ENCODE measurements at places on chromosomes 2 and 18.

GRCh38 chr18:14085770-14086457, 46.3 kb downstream of the ZNF519 start:
- DNase-seq = no peak

DNA sequence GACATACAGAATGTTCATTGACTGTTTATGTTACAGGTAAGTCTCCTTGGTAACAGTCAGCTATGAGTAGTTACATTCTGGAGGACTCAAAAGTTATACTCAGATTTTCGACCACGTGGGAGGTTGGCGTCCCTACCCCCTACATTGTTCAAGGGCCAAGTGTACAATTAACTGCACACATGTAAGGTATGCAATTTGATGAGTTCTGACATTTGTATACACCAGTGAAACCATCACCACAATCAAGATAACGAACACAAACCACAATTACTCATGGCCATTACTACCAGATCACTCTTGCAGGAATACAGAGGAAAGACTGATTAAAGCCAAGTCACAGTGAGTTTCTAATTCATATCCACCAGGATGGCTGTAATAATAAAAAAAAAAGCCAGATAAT, 39.6 kb upstream of the LDLRAD4 start:
- no peak for DNase-seq

GRCh38 chr2:133774654-133775015, 206.4 kb upstream of the NCKAP5 start:
- no peak for DNase-seq

DNA sequence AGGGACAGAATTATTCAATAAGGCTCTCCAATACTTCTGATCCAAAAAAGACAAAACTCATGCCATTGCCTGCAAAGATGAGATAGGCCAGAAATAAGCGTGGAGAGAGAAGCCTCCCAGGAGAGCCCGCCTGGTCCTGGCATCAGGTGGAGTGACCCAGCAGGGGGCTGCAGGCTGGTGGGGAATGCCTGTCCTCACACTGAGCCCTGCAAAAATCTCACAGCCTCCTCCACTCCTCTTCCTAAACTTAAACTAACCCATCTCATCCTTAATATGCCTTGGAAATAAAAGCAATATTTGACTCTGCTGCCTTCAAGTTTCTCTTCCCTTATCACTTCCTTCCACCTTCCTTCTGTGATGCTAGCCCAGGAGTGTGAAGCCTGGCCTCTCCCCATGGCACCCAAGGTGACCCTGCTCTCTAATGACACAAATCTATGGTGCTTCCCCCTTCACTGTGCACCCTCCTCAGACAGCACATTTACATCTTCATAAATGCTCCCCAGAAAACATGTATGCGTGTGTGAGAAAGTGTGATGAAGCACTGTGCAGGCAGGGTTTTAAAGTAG, 218.4 kb downstream of the ANAPC1 start:
- no peak for DNase-seq

DNA sequence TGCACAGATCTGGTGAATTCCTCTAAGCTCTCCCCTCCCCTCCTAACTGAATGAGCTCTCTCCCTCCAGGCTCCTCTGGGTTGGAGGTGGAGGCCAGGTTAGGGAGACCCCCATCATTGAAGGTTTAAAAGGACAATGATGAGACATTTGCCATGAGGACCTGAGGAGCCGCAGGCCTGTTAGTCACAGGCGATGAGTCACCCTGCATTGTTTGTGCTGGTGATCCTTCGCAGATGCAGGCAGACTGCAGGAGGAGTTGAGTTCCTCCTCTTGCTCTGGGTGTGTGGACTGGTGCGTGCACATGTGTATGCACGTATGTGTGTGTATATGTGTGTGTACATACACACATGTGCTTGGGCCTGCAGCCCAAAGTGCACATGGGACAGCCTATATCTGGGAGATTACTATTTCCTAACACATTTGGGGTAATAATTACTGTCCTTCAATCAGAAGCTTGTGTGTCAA, 42.0 kb downstream of the MCFD2 start:
- DNase-seq = no peak

DNA sequence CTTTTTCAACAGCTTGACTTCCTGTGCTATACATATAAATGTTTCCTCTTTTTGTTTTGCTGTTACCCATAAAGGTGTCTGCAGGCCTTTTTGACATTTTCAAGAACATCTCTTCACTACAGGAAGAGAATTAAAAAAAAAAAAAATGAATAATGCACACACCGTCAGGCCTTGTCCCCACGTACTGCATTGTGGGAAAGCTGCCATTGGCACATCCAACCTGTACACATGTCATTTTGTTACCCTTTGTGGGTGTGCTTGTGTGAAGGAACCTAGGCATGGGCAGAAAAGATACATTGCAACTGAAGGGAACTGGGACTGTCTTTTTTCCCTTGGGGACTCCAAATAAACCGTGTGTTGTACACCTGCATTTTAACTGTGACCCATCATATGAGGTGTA, 16.8 kb upstream of the TMEM37 start:
- no peak for DNase-seq

GRCh38 chr2:100289020-100289419, 33.3 kb downstream of the LONRF2 start:
- no peak for DNase-seq

DNA sequence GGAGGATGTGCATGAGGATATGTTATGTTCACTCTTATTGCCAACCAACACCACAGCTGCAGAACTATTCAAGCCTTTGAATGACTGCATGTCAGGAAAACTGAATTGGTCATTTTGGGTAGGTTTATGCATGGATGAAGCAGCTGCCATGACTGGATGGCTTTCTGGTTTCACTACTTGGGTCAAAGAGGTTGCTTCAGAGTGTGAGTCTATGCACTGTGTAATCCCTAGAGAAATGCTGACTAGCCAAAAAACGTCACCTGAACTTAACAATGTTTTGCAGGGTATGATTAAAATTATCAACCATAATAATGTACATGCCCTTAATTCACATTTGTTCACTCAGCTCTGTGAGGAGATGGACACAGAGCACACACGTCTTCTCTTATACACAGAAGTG, 206.7 kb upstream of the RBBP8 start:
- no peak for DNase-seq

Data from GF-D8 (cell line).